ENCODE measurements at places on chromosomes 2 and 18. TPM values are rescaled to one million over a fixed set of nuclear protein-coding genes. Genes with fewer than 3 reads are reported as not detected.
A peak's percentile ranks its signal among the peaks of the same experiment; 100 is the strongest.

Gene TSHZ1
- total RNA-seq, result 5.9 TPM

DNA sequence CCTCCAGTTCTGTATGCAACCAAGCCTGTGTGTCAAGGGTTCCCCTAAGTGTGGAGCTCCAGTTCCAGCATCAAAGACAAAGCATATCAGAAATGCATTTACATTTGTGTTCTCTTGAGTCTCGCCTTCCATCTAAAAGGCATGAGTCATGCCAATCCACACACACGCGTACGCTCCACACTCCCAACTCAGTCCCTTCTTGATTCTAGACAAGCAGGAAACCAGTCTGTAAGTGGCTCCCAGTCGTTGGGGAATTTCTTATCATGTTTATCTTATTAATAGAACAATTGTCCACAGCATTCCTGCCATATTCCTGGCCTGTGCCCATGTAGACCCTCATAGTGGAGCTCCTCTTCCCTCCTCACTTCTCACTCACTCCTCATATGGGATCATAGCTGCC, 86.4 kb upstream of the SLC35G4 start:
- DNase-seq, result no peak

DNA sequence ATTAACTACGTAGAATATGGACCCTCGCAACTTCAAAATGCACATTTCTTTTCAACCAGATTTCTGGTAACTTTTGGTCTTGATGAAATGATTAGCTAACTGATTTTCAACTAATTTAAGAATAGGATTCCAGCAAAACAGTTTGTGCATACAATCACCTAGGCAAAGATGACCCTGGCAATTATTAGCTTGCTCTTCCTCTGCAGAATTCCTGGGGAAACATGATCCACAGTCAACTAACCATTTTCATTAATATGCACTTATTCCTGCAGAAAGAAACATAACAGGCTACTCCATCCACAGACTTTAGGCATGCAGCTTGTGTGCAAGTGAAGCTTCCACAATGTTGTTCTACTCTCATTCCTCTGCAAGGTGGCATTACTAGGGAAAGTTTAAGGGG, 1150.8 kb upstream of the FANCL start:
- DNase-seq, result no peak

- DNase-seq, result no peak
These were observed 326.4 kb upstream of the SPHKAP start for GRCh38 chr2:228507870-228508269.

GRCh38 chr2:122516775-122517174, 761.3 kb downstream of the TSN start:
- DNase-seq, result no peak

DNA sequence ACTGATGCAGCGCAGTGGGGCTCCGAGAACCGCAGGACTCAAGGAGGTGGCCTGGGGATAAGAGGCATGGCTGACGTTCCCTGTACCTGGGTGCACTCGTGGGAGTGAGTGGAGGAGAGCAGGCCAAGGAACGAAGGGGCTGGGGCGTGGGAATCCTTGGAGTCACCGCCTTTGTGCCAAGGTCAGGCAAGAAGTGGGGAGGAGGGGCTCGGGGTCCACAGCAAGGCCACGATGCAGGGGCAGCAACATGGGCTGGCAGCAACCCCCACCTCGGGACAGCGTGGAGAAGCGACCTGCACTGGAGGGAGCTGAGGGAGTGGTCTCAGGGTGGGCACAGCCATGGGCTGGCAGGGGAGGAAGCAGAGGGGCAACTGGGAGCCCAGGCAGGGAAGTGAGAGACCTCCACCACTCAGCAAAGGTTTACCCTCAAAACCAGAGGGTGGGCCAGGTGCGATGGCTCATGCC, 18.6 kb downstream of the ARID5A start:
- DNase-seq, result no peak

Gene ACADL
- 8.2 TPM for total RNA-seq

- no peak for DNase-seq
These were observed 57.4 kb upstream of the RMP24 start for GRCh38 chr18:35915056-35915455.

DNA sequence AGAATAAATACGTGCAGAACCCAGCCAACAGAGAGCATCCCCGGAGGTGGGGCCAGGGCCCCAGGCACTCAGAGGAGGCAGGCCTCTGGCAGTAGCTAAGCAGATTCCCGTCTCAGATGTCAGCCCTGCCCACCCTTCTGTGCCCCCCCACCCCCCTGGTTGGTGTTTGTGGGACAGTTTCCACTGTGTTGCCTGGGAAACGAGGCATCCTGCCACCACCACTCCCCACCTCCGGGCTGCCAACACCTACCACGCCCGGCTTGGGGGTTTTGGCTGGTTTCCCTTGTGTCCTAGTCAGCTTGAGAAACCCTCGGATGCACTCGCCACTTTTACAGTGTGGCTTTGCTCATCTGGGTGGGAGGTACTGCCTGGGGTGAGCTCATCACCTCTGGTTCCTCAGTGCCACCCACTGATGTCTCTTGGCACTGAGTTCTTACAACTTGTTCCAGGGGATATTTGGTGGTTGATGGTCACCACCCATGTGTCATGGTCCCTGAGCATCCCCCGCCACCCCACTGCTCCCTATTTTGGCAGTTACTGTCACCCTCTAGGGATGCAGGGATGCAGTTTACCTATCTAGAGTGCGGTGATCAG, 72.4 kb upstream of the YWHAQ start:
- DNase-seq, result peak; percentile 33

- DNase-seq, result no peak
These were observed 541.7 kb downstream of the MBD2 start for GRCh38 chr18:53682796-53683195.

DNA sequence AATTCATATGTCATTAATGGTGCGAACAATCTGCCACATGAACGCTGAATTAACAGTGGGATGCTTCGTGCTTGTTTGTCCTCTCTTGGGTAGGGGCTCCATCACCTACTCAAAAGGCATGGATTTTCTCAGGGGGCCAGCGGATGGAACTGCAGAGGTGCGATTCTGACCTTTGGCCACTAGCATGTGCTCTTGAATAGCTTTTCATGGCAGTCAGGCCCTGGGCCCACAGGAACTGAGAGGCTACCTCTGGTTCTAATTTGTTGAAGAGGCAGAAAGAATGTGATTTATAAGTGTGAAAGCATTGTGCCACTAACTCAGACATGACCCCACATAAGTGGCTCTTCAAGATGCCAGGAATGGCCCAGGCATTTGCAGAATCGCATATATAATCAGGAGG, 283.2 kb downstream of the INSIG2 start:
- no peak for DNase-seq

DNA sequence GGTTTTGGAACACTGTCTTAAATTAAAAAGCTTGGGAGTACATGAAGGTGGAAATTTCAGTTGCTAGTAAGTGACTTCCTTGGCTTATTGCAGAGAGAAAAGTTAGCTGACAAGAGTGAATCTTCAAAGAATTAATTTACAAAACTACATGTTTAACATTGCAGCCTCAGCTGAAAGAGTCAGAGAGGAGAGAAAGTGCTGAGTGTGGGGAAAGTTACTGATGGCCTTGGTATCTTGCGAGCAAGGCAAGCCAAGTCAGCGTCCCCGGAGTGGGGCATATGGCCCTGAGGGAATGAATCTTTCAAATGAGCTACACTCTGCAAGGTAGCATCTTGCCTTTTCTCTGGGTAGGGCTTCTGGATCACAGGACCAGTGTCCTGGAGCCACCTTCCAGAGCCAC, 131.3 kb downstream of the LPIN1 start:
- no peak for DNase-seq

GRCh38 chr2:128663371-128664050, 344.8 kb upstream of the HS6ST1 start:
- no peak for DNase-seq

Gene CRYGC
- total RNA-seq, result not detected

- DNase-seq, result no peak
These were observed 72.7 kb downstream of the KCNG2 start for GRCh38 chr18:79870301-79871025.

Gene GFPT1
- total RNA-seq, result 12.7 TPM

DNA sequence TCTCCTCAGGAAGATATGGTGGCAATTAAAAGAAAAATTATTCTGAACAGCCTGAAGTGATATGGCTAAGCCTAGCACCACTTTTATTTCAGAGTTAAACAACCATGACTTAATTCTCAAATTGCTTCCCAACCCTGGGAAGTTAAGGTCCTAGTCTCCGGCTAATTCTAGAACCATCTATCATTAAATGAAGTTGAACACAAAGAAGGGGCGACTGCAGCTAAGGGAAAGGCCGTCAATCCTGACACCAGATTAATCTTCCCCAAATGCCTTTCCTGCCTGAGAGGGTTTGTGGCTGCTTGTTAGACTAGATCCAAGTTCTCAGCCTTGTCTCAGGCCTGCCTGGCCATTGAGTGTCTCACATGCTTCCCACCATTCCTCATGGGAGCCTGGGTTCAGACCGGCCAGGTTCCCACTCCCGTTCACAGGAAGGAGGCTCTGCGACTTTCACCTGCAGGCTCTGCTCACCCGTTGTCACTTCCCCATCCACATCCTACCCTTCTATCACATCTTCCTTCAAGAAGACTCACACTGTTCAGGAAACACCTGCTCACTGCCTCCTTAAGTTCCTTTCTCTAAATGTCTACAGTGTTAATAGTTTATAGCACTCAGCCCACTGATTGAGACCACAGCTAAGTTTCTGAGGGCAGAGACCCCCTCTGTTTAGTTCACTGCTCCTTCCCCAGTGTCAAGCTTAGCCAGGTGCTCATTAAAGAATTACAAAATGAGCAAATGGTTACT, 282.9 kb upstream of the REV1 start:
- no peak for DNase-seq

DNA sequence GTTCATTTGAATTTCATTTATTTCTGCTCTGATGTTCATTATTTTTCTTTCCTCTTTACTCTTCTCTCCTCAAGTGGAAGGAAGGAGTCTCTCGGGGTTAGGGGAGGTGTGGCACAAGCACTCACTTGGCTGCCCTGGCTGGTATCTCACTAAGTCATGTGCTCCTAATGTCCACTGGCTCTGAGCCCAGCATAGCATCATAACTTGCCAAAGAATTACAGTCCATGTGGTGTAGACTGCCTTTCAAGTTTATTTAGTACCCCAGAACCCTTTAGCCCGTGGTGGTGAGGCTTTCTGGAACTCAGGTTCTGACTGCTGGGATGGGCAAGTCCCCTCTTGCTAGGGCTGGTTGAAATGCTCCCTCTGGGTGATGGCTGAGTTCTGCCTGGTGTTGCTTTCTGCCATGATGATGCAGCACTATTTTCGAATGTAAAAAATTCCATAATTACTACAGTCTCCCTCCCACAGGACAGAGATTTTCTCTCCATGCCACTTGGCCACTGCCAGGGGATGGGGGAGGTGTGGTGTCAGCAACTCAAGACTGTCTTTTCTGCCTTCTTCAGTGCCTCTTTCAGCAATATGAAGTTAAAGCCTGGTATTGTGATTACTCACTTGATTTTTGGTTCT, 22.2 kb downstream of the SPAG16 start:
- DNase-seq, result no peak

- DNase-seq, result no peak
These were observed 596.5 kb downstream of the BCL11A start for GRCh38 chr2:59956981-59957380.

DNA sequence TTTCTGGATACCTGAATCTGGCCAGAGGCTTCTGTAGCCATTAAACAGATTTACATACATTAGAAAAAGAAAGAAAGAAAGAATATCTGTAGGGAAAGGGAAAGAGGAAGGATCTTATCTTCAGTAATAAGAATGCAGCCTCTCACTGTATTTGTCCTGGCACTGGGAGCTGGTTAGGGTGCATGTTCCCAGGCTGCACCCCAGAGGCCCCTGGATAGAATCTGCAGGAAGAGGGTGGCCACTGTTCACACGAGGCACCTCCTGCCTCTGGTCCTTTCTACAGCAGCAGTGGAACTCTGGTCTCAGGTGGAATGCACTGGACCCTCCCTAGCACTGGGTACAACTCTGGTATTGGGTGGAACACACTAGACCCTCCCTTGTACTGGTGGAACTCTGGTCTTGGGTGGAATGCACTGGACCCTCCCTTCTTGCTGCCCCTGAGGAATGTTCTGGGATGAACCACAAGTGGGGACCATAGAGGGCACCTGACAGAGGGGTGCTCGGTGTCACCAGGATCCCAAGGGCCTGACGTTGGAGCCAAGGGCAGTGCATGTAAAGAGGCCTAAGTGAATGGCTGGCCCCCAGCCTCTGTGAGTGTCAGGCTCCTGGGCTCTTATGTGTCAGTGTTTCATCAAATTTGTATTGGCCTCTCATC, 27.4 kb upstream of the PXDN start:
- DNase-seq, result no peak

Gene PLEK
- 1.7 TPM for total RNA-seq

Gene SERPINB4
- total RNA-seq, result not detected

DNA sequence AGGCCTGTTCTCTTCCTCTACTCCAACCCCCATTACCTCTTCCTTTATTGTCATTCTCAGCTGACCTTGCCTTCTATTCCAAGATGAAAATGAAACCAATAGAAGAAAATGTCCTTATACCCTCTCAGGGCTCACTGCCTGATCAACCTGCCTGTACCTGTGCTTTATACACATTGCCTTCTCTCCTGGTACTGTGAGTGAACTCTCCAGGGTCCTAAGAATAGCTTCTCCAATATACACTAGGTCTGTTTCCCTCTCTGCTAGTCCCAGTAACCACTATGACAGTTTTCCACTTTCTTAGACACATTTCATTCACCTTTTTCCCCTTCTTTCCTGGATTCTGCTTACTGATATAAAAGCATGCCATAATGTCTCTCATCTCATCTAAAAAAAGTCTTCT, 85.7 kb downstream of the FSHR start:
- no peak for DNase-seq

Gene UGT1A10
- total RNA-seq, result not detected

DNA sequence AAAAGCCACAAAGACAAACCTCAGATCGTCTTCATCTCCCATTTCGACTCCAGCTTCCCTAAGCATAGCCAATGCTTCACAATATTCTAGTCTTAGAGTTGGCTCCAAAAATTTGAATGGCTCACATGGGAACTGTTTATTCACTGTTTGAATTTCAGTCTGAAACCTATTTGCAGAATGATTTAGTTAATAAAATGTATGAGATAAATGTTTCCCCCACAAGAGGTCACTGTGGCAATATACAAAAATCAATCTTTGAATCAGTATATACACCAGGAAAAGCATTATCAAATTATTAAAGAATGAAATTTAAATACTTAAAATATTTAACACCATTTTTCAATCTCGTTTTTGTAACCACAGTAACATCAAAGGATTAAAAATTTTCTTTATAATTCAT, 40.0 kb upstream of the MCM6 start:
- no peak for DNase-seq

DNA sequence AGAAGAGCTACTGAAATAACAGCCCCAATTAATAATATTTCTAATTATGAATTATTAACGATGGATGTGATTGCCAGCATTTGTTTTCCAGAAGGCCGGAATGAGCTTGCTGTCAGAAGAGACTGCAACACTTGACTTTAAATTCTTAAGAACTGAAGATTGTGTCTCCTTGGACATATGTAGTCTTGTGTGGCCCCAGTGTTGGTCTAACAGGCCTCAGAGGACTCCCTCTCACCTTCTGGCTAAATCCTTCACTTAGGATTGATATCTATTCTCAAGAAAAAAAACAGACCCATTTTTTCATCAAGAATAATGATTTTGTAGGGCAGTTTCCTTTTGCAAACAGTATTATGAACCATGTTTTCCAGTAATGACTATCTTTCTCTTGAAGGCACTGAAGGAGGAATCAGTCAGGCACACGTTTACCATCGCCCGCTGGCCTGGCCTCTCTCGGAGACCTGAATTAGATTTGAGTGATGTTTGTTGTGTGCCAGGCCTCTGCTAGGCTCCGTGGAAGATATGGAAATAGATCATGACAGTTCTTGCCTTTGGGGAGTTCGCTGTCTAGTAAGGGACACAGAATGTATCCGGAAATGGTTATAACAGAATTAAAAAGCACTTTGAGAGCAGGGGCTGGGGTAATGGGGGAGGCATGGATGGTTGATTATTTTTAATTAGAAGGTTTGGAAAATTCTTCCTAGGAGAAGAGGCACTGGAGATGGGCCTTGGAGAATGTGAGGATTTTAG, 258.0 kb downstream of the MYCN start:
- no peak for DNase-seq
